ENCODE measurements at places on chromosomes 11 and 22.

- DNase-seq: no peak
Measured at GRCh38 chr11:17475666-17476316, 854 bp downstream of the ABCC8 start.

DNA sequence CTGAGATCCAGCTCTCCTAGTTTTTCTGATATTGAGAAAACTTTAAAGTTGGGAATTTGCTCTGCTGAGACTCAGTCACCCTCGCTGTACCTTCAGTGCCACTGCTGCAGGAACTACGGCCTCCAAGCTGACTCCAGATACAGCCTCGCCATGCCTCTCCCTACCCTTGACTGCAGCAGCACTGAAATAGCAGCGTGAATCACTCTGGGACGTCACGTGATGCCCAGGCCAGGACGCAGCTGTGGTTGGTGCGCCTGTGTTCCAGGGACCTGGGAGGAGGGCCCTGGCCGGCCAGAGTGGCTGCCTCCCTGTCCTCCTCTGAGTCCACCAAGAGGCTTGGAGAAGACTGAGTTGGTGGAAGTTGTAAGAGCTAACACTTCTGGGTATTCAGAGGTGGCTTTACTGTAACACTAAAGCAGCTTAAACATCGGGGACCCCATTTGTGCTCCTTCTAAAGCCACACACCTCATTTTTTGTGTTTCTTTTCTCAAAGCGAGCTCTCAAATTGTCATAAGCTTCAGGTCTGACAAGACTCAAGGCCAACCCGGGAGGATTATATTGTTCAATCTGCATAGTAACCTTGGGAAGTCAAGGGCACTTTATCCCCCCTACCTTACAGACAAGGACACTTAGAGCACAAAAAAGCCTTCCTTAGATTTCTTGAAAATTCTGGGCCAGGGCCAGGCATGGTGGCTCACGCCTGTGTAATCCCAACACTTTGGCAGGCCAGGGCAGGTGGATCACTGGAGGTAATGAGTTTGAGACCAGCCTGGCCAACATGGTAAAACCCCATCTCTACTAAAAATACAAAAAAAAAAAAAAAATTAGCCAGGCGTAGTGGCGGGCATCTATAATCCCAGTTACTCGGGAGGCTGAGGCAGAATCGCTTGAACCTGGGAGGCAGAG is 4.2 kb upstream of the STIP1 start:
- peak; percentile 35 for DNase-seq

GRCh38 chr11:101686514-101686913 is 102.7 kb upstream of the TRPC6 start:
- no peak for DNase-seq

DNA sequence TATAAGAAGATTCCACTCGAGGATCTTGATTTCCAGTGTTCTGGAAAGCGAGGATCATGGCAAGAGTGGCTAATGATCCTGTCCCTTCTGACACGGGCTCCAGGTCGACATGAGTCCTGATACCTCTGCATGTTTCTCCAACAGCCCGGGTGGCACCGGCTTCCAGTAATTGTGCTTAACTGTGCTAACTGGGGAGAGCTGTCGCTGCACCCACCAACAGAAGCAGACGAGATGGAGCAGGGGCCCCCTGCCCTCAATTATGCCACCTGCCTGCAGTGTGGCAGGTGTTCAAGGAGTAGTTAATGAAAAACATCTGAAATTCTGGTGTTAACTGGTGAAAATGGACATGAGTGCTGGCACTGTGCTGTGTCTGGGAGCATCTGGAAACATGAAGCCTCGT is 6.2 kb downstream of the MRPL21 start:
- no peak for DNase-seq

GRCh38 chr11:89604281-89604680 is 105.8 kb upstream of the TRIM77 start:
- no peak for DNase-seq

DNA sequence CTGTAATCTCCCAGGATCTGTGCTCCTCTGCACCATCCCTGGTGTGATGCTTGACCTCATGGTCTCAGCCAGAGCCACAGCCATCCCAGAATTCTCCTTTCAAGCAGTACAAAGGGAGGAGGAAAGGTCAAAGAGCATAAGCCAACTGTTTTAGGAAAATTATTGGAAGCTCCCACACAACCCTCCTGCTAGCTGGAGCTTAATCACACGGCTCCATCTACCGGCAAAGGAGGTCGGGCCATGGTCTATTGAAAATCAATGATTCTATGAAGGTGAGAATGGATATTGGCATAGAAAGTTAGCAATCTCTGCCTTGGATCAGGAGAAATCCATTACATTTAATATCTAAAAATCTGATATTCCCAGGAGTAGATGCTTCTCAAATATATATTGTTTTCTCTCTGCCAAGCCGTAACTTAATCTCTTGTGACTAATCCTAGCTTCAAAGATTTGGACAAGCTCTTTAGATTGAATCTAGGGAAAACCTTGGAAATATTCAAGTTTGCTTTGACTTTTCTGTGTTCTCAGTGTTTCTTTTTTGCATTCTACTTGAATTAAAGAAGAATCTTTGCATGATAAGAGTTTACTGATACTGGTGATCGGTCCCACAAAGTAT is 259.6 kb downstream of the NTM start:
- DNase-seq: no peak

GRCh38 chr11:129766898-129767604 is 48.6 kb upstream of the TMEM45B start:
- peak; percentile 3 for DNase-seq

GRCh38 chr22:41352058-41352457 is 29.7 kb upstream of the TEF start:
- DNase-seq: no peak

- no peak for DNase-seq
Measured at GRCh38 chr11:14070896-14071295, 108.4 kb downstream of the SPON1 start.

DNA sequence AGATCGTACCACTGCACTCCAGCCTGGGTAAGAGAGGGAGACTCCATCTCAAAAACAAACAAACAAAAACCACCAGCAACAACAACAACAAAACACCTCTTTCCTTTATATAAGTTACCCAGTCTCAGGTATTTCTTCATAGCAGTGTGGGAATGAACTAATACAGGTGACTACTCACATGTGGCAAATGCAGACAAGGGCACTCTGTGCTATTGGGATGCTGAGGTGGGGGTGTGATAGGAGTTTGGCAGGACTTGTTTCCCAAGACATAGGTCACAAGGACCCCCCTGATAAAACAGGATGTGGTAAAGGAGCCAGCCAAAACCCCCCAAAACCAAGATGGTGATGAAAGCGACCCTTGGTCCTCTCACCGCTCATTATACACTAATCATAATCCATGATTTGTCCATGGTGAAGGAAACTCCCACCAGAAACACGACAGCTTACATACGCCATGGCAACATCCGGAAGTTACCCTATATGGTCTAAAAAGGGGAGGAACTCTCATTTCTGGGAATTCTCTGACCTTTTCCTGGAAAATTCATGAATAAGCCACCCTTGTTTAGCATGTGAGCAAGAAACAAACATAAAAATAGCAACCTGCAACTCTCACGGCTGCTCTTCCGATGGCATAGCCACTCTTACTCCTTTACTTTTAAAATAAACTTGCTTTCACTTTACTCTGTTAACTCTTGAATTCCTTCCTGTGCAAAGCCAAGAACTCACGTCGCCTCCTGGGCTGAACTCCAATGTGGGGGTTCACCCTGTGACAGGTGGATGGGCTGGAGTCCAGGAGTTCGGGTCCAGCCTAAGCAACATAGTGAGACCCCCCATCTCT is 18.8 kb upstream of the INCENP start:
- no peak for DNase-seq

- no peak for DNase-seq
Measured at GRCh38 chr11:11122749-11123148, 230.3 kb downstream of the CSNK2A3 start.

GRCh38 chr11:107408762-107409211 is 48.8 kb downstream of the CWF19L2 start:
- no peak for DNase-seq

GRCh38 chr11:7896009-7896785 is 34.9 kb downstream of the OR10A6 start:
- no peak for DNase-seq

DNA sequence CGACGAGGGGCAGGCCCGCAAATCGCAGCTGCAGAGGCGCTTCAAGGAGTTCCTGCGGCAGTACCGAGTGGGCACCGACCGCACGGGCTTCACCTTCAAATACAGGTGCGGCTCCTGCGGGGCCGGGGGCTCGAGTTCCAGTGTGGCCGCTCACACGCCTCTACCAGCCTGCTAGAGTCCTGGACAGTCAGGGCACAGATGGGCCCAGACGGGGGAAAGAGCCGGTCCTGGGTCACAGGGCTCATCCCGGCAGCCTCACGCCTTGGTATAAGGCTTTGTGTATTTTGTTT is 506 bp downstream of the MCM5 start:
- DNase-seq: peak; percentile 25

DNA sequence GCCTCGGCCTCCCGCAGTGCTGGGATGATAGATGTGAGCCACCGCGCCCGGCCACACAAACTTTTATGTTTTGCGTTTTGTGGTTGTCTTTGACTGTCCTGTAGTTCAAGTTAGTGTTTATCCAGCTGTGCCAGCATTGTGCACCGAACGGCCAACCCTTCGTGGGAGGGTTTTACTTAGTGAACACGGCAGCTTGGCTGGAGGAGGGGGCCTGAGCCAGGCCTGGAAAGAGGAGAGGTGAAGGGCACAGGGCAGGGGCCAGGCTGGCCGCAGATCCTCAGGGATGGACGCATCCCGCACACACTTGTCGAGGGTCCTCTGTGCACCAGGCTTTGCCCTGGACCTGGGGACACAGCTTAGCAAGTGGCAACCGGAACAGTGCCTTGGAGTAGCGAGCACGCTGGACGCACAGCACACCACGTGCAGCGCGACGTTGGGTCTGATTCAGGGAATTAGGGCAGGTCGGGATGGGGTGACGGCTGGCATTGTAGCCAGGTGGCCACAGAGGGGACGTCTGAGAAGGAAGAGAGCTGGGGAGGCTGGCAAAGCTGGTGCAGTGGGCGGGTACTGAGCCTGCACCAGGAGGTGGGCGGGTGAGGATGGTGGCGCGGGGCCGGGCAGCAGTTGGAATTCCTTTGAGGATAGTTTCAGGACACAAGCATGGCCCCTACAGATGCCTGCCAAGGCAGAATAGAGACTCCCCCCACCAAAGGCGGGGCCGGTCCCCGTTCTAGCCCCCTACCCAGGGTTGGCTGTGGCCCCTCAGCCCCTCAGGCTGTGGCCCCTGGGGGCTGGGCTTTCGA is 13.4 kb downstream of the EPS8L2 start:
- no peak for DNase-seq

- no peak for DNase-seq
Measured at GRCh38 chr11:2213384-2213842, 41.8 kb upstream of the TH start.

DNA sequence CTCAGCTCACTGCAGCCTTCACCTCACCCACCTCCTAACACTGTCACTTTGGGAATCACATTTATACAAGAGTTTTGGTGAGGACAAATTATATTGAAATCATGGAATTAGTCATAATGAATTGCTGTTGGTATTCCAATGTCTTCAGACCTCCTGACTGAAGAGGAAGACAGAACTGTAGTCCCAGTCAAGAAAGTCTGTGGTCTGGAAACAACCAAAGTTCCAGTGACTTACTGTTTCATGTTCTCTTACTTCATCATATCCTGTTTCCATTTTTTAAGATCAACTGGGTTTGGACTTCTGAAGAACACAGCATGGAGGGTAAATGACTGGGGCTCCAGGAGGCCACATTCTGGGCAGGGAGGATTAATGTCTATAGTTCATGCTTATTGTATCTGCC is 43.0 kb upstream of the HIPK3 start:
- no peak for DNase-seq

GRCh38 chr22:17980015-17980590 is 44.3 kb downstream of the MICAL3 start:
- no peak for DNase-seq

- no peak for DNase-seq
Measured at GRCh38 chr11:117704395-117705100, 92.5 kb downstream of the DSCAML1 start.

DNA sequence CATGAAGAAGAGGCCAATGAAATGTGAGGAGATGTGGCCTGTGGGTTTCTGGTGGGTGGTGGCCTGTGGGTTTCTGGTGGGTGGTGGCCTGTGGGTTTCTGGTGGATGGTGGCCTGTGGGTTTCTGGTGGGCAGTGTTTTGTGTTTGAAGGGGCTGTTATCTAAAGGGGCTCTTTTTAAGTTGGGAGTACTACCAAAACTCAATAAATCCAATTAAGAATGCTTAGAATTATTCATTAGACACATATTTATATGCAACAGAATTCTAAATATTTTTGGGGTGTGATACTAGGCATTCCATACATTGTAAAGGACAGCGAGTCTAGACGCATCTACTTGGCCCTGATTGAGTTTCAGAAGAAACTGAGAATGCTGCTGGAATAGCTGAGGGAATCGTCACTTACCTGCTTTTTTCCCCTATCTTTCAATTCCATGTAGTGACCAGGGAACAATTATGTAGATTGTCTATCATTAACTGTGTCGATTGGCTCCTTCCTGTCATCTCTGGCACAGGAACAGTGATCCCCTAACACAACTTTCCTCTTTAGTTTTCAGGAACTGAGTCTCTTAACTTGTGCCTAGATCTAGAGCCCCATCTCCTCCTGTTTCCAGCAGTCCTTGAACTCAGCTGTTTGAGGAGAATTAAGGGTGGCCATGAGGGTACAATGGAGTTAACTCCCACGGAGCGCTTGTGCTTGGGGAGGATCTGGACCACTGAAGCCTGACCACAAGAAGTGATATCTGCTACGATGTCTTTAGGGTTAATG is 37.3 kb upstream of the TOP3B start:
- no peak for DNase-seq

DNA sequence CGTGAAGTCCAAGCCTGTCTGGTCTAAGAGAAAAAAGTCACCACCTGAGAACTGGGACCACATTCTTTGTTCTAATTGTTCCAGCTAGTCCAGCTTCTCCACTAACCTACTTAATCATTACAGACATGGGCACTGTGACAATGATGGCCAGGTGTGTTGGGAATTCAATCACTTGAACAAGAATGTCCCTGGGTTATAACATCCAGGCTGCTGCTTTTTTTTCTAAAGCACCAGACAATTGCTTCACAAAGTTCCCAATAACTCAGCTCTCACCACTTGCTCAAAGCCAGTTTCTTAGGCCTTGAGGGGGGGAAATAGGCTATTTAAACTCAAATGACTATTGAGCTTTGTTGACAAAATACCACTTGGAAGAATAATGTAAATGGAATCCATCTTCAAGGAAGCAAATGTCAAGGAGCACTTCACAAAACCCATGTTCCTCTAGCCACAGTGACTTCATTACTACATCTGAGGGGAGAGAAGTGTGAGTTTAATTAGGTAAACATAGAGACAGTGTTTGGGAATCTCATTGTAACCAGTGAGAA is 80.3 kb downstream of the ME3 start:
- DNase-seq: no peak

All from stimulated activated CD4-positive, alpha-beta T cell treated with anti-CD3 and anti-CD28 coated beads, Interleukin-4, amount 100 ng/mL, for 4 hours (primary cell).